ENCODE measurements at places on chromosomes 5 and 9.

DNA sequence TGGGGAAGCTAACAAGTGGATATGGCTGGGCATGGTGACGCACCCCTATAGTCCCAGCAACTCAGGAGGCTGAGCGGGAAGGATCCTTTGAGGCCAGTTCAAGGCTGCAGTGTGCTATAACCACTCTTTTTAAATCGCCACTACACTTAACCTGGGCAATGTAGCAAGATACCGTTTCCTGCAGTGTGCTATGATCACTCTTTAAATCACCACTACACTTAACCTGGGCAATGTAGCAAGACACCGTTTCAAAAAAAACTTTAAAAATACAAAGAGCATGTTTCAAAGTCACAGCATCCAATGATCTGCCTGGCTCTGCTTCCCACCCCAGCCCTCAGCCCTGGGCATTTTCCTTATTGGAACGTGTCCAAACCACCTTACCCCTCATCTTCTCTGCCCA lies 14.5 kb downstream of the GRHPR start:
- DNase-seq, result no peak

- peak; percentile 34 for DNase-seq
Measured at GRCh38 chr5:29963956-29964355, 1229.5 kb upstream of the CDH6 start.

DNA sequence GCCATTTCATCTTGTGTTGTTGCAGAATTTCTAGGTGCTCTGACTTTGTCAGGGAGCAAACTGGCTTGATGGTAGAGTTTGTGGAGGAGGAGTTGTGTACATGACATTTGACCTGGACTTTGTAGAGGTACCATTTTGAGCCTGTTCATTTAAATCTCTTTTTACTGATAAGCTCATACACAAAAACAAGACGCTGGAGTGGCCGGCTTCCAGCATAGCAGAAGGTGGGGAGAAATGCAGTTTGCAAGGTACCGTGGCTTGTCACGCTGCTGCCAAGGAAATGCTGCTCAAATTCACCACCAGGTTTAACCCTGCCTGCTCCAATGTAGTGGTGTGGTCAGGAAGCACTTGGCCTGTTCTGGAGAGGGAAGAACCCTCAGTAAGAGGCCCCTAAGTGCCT lies 18.9 kb upstream of the IQGAP2 start:
- DNase-seq, result no peak

- DNase-seq, result peak; percentile 86
Measured at GRCh38 chr9:128920381-128921058, at the start of gene PHYHD1. Gene PHYHD1 (plus strand): TSS chr9:128920982. CDS start chr9:128922324, 1,342 bp downstream.

GRCh38 chr9:4293293-4293941 lies 6.5 kb downstream of the GLIS3 start:
- peak; percentile 81 for DNase-seq

- DNase-seq, result no peak
Measured at GRCh38 chr5:45779874-45780671, 83.9 kb upstream of the HCN1 start.

GRCh38 chr9:127733614-127734013 lies 1.5 kb downstream of the TOR2A start:
- DNase-seq, result no peak

DNA sequence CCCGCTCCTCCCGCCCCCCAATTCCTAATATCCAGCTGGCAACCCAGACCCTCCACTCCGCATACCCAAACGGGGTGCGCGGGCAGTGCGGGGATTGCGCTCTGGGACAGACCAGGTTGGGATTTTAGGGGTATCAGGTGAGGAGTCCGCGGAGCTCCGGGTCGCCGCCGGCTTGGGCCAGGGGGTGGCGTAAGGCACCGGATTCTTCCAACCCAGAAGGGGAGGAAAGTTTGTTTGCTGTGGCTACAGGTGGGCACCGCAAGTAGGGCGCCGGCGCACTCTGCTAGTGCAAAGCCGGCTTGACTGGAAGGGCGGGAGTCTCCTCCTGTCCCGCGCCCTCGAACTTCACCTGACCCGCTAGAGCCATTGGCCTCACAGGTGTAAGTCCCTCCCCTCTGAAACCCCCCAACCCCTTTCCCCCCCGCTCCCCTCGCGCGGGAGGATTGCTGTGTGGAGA lies 709 bp downstream of the IQGAP2 start:
- DNase-seq, result no peak

GRCh38 chr5:148499452-148499851 lies 115.7 kb downstream of the FBXO38 start:
- DNase-seq, result peak; percentile 13
